Endodermal cell (in vitro differentiated cells): ENCODE measurements at places on chromosomes 16 and 17. TPM values are rescaled to one million over a fixed set of nuclear protein-coding genes. Genes with fewer than 3 reads are reported as not detected.

Gene MMP25
- 4.5 to 5.8 TPM (median 4.6 TPM) in 3 replicates for total RNA-seq

Gene TCAP
- 1.4 to 2.3 TPM (median 1.9 TPM) in 3 replicates for total RNA-seq

Gene C17orf50
- total RNA-seq: 0.23 TPM in 1 of 2 replicates, not detected in the other

Gene CA5A
- total RNA-seq: not detected in 2 replicates

Gene TMEM220
- total RNA-seq: 6.9 and 10.9 TPM in 2 replicates

Gene TM4SF5
- total RNA-seq: not detected in 2 replicates

Gene NLRP1
- 2.4 to 5.4 TPM (median 4.7 TPM) in 3 replicates for total RNA-seq

Gene SPATA32
- 0.11 and 0.18 TPM in 2 replicates for total RNA-seq

Gene SLC4A1
- total RNA-seq: not detected in 3 replicates

Gene HS3ST2
- not detected in 3 replicates for total RNA-seq

Gene KRTAP3-2
- total RNA-seq: not detected in 3 replicates

Gene FA2H
- total RNA-seq: 1.8 and 2.4 TPM in 2 replicates

Gene HOXB1
- not detected in 3 replicates for total RNA-seq

Gene KRTAP3-1
- total RNA-seq: not detected in 3 replicates

DNA sequence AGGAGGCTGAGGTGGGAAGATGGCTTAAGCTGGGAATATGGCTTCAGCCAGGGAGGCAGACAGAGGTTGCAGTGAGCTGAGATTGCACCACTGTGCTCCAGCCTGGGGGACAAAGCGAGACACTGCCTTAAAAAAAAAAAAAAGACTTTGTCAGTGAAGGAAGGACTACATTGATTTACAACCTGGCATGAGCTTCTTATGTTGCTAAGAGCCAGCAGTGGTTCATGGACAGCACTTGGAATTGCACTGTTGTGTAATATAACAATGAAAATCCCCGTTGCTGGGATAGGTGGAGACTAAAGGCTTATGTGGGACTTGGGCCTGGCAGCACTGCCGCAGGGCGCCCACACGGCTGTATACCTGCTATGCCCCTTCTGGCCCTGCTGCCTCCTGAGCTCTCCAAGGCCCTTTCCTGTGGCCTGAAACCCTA, 14.1 kb upstream of the SLC16A5 start:
- no peak for DNase-seq

- no peak for DNase-seq
These were observed 45.1 kb downstream of the CMTM4 start for GRCh38 chr16:66651474-66651765.

GRCh38 chr16:8885674-8886592, 3.8 kb downstream of the LITAFD start:
- DNase-seq: peak; percentile 76

DNA sequence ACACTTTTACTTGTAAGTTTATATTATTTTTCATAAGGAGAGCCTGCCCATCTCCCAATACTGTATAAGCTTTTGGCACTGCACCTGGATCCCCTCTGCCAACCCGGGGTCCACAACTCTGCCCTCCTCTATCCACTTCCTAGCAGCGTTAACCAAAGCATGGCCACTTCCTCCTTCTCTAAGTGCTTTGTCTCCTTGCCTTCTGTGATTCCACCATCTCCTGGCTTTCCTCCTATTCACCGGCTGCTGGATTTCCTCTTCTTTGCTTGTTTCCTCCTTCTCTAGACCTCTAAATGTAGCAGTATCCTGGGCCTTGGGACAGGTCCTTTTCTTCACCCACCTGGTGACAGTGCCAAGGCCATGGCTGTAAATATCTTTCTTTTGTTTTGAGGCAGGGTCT, 20.0 kb upstream of the WFIKKN2 start:
- no peak for DNase-seq

DNA sequence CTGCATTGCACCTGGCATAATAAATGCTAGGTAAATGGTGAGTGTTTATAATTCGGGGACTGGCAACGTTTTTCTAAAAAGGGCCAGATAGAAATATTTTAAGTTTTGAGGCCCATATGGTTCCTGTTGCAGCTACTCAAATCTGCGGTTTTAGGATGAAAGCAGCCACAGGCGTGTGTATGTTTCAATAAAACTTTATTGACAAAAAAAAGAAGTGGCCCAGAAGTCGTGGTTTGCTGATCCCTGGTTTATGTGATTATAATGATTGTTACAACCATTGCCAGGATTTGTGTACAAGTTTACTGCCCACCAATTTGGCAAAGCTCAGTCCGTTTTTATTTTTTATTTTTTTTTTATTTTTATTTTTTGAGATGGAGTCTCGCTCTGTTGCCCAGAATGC, 536.1 kb downstream of the XYLT1 start:
- no peak for DNase-seq

DNA sequence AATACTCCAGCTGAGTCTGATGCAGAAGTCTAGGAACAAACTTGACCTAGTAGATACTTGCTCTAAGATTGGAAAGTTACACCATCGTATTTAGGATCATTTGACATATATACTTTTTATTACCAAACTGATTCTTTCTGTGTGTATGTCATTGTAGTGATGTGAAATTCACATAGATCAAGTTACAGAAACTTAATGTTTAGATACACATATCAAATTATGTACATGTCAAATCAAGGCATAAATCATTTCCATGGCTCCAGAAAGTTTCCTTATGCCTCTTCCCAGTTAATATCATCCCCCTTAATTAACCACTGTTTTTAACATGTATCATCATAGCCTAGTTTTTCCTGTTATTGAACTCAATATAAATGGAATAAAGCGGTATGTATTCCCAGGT, 292.0 kb upstream of the CDH11 start:
- DNase-seq: no peak

- no peak for DNase-seq
These were observed 197.9 kb upstream of the CDH11 start for GRCh38 chr16:65319621-65320231.

- DNase-seq: no peak
These were observed 19.7 kb downstream of the HELZ start for GRCh38 chr17:67225316-67225715.

- DNase-seq: no peak
These were observed 58.6 kb downstream of the PECAM1 start for GRCh38 chr17:64331931-64332493.

GRCh38 chr17:74212209-74212912, 1.0 kb upstream of the TTYH2 start:
- peak; percentile 88 for DNase-seq

DNA sequence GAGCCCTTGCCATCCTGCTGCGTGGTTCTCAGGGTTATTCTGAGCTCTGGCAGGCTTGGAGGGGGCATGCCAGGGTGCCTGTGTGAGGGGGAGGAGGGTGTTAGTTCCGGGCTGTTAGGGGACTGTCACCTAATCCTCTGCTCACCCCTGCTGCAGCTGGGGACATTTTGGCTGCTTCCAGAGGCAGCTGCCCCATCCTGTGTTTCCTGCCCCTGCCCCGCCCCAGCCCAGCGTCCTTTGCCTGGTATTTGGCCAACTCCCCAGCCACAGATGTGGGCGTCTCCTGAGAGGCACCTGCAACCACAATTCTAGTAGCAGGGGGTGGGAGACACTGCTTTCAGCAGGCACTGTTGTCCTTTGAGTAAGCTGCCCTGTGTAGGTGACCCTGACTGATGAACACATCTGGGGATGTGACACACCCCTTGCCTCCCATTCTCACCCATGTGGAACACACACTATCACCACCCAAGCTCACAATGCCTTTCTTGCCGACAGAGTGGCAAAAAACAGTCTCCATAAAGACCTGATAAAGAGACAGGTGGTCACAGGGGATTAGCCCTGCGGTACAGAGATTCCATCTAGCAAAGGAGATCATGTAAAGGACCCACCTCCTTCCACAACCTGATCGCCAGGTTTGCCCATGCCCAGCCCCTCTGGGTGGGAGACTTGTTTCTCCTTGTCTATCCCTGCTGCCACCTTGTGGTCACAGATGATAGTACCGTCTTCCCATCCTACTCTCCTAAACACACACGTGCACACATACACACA, at the start of gene CHRNE:
CHRNE (minus strand) TSS at position 48 of the 768 bp plus-strand sequence; CDS start at position 13, 35 bp downstream.
- DNase-seq: peak; percentile 97

GRCh38 chr17:4003501-4004421, 39.5 kb upstream of the ATP2A3 start:
- peak; percentile 85 for DNase-seq

GRCh38 chr17:38550661-38551060, 55.1 kb downstream of the SRCIN1 start:
- DNase-seq: no peak

DNA sequence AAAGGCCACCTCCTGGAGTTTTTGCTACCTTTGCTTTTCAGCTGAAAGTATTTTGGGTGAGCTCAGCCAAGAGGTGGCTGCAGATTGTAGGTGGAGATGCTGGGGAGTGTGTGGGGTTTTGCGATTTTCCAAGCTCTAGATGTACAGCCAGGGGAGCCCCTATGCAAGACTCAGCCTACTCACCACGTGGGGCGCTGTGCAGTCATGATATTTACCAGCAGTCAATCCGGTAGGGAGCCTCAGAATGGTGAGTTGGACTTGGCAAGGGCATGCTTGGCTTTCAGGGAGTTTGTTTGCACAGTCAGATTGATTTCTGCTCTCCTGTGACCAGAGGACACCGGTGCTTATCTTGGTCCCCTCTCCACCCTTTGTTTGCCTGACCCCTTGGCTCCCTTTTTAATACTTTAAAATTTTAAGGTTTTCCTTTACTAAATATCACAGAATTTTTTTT, 175.3 kb downstream of the UTP18 start:
- DNase-seq: peak; percentile 90

- peak; percentile 53 for DNase-seq
These were observed 2.3 kb upstream of the UBALD2 start for GRCh38 chr17:76262732-76263344.

DNA sequence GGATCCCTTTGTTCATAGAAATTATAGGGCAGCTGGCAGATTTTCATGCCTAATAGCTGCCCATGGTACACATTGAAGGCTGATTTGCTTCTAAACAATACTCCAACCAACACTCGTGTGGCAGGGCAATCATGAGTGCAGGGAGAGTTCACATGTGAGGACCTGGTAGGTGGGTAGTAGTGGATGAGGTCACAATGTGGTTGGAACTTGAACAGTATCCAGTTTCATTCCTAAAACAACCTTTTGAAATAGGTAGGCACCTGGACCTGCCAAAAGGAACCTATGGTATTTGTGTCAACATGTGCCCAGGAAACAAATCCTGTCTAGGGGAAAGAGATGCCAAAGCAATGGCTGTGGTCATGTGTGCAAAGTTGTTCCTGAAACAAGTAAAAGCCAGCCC, 32.8 kb downstream of the CCL4 start:
- DNase-seq: no peak

DNA sequence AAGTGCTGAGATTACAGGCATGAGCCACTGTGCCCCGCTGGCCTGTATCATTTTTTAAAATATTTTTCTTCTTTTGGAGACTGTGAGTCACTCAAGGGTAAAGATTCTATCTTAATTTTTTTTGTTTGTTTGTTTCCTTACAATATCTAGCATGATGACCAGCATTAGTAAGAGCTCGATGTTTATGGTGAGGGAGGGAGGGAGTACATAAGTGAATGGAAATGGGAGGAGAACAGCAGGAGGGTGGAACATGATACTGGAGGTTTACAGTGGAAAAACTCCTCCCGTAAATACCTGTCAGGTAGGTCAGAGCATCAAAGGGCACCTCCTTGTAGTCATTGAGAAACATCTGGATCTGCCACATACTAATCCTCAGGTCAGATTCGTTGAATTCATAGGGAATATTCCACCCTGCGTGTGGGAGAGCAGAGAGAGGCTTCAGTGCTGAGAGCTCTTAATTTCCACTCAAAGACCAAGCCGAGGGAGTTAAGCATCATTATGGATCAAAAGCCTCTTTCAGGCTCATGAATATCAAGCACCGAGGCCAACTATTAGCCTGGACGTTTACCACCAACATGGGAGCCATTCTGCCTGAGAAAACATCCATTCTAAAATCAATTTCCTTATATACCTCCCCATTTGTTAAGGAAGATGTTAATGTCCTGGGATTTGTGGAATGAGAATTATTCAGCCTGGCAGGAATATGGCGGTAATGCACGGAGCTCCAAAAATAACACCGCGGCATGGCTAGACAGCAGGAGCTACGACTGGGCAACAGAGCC, 51.8 kb downstream of the LYRM1 start:
- no peak for DNase-seq

GRCh38 chr17:79730437-79730768, 340 bp upstream of the ENPP7 start:
- peak; percentile 40 for DNase-seq

GRCh38 chr17:80882323-80882722, 109.3 kb upstream of the CHMP6 start:
- no peak for DNase-seq
